ENCODE measurements at places on chromosomes 1 and 21. TPM values are rescaled to one million over a fixed set of nuclear protein-coding genes. Genes with fewer than 3 reads are reported as not detected.

Gene ALX3
- total RNA-seq: not detected

Gene CRNN
- not detected for total RNA-seq

Gene BCL2L15
- 0.33 TPM for total RNA-seq

Gene MNDA
- not detected for total RNA-seq

Gene TMEM82
- not detected for total RNA-seq

Gene HSD11B1
- not detected for total RNA-seq

Gene KRTAP19-6
- total RNA-seq: not detected

Gene HYI
- 137 TPM for total RNA-seq

Gene OPTC
- not detected for total RNA-seq

Gene HES3
- not detected for total RNA-seq

Gene DEPDC1
- total RNA-seq: 24.0 TPM
